ENCODE measurements at places on chromosomes 16 and 17.

GRCh38 chr16:26569793-26570192 lies 496.9 kb upstream of the C16orf82 start:
- DNase-seq = no peak

DNA sequence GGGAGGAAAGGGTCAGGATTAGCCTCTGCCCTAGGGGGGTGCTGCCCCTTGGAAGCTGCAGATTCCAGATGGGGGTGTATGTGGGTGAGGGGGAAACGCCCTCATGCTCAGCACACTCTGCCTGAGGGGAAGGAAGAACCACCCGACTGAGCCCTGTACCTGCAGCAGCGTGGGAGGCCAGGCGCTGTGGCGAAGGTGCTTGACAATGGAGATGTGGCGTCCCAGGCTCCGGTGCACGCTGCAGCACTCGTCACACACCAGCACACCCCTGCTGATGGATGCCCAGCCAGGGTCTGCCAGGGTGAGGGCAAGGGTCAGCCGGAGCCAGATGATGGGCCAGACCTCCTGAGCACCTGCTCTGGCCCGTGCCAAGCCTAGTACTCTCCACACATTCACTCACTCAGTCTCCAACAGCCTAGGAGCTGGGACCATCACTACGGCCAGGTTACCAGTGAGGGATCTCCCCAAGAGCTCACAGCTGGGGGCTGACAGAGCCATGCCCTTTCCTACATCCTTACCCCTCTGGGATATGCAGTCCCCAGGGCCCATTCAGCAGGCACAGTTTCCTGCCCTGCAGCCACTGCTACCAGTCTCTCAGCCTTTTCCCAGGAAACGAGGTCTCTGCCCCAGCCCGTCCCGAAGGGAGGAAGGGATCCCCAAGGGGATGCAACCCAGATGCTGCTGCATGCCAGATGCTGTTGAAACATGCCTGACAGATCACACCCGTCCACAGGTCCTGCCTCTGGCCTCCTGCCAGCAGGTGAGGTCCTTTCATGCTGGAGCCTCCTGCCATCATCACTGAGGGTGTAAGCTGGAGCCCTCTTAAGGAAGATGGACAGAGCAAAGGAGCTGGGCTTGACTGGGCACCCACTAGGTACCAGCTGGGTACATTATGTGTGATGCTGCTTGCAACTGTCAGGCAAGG lies 5.9 kb downstream of the GIT1 start:
- no peak for DNase-seq

- DNase-seq = no peak
These were observed 3.9 kb downstream of the TMEM94 start for GRCh38 chr17:75460295-75460694.

DNA sequence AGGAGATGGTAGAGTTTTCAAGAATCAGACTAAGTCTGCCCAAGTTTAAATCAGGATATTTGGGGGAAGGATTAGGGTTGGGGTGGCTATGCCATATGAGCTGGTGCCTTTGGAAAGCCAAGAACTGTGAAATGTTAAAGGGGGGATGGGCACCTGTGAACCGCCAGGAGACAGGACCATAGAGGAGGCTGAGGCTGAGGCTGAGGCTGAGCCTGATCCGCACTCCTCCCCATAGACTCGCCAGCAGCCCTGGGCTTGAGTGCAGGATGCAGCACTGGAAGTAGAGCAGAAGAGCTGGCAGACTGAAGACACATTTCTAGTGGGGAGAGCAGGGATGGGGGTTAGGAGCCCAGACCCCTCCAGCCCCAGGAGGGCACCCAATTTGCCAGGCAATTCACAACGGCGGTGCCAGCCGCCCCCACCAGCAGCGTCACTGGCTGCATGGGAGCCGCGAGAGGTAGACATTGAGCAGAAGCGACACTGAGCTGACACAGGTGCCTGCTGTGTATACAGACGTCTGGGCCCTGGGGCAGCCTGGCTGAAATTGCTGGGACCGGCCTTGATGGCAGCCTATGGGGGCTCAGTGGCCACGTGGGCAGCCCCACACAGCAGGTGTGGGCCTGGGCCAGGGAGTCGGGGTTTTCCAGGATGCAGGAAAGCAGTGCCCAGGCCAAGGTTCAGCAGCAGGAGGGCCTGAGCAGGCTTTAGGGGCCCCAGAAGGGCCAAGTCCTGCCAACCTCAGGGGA lies 9.2 kb downstream of the PIMREG start:
- DNase-seq = no peak

- no peak for DNase-seq
These were observed 20.1 kb upstream of the RNPS1 start for GRCh38 chr16:2287916-2288547.

DNA sequence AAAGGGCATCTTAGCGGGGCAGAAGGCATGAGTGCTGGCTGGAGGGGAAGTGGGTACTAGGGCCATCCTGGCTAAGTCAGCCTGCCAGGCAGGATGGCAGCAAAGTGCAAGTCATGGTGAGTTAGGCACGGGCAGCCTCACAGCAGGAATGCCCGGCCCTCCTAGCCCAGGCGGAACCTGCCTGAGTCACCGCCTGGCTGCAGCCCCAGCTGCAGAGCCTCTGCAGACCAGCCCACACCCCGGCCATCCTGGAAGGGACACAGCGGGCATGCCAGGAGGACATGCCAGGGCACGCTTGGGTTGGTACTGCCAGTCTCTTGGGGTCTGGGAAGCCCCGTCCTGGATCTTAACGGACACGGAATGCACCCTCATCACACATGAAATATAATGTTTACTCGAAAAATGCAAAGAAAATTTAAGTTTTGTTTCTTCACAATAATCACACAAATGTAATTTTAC lies 5.0 kb upstream of the ALDH3A1 start:
- DNase-seq = no peak

- no peak for DNase-seq
These were observed 43.8 kb upstream of the ARHGAP44 start for GRCh38 chr17:12745486-12745885.

GRCh38 chr17:29789196-29790170 lies 140.5 kb downstream of the SSH2 start:
- DNase-seq = no peak

DNA sequence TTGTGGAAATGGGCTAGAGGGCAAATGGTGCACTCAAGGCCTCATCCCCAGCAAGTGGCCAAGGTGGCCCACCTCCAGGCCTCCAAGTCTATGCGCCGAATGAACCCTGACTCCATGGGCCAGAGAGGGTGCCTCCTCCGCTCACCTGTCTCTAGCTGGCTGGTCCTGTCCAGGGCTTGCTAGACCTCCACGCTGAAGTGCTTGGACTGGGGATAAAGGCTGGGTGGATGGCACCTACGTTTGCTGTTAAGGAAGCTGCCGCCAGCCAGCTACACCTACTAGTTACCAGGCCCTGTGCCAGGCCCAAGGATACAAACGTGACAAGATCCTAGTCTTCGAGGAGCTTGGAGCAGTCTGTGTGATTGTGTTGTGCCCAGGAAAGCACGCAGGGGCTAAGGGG lies 739 bp upstream of the SGCA start:
- DNase-seq = no peak

GRCh38 chr17:82449883-82450356 lies 632 bp downstream of the CYBC1 start:
- no peak for DNase-seq

GRCh38 chr16:82753821-82754220 lies 127.1 kb downstream of the CDH13 start:
- DNase-seq = no peak

DNA sequence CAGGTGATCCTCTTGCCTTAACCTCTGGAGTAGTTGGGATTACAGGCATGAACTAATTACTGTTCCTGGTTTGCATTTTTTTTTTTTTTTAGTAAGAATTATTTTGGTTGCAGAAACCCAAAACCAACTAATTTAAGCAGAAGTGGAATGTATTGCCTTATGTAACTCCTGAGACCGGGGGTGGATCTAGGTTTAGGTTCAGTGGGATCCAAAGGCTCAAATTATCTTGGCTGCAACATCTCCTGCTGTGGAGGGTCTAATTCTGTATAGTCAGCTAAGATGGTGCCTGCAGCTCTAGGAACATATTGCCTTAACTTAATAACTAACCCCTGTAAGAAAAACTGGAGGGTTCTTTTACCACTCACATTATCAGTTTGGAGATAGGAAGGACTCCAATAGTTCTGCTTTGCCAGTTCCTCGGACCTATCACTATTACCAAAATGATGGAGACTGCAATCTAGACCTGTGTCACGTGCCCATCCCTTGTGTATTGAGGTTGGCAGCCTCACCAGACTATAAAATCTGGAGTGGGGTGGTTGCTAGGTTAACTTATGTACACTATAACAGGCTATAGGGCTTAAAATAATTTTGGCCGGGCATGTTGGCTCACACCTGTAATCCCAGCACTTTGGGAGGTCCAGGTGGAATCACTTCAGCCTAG lies 8.5 kb downstream of the SNTB2 start:
- DNase-seq = no peak

GRCh38 chr17:4999430-5000093 lies 1.8 kb downstream of the KIF1C start:
- no peak for DNase-seq

DNA sequence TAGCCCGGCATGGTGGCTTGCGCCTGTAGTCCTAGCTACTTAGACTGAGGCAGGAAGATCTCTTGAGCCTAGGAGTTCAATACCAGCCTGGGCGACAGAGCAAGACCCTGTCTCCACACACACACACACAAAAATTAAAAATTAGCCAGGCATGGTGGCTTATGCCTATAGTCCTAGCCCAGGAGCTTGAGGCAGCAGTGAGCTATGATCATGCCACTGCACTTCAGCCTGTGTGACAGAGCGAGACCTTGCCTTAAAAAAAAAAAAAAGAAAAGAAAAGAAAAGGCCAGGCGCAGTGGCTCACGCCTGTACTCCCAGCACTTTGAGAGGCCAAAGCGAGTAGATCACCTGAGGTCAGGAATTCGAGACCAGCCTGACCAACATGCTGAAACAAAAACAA lies 23.9 kb downstream of the C17orf75 start:
- no peak for DNase-seq

DNA sequence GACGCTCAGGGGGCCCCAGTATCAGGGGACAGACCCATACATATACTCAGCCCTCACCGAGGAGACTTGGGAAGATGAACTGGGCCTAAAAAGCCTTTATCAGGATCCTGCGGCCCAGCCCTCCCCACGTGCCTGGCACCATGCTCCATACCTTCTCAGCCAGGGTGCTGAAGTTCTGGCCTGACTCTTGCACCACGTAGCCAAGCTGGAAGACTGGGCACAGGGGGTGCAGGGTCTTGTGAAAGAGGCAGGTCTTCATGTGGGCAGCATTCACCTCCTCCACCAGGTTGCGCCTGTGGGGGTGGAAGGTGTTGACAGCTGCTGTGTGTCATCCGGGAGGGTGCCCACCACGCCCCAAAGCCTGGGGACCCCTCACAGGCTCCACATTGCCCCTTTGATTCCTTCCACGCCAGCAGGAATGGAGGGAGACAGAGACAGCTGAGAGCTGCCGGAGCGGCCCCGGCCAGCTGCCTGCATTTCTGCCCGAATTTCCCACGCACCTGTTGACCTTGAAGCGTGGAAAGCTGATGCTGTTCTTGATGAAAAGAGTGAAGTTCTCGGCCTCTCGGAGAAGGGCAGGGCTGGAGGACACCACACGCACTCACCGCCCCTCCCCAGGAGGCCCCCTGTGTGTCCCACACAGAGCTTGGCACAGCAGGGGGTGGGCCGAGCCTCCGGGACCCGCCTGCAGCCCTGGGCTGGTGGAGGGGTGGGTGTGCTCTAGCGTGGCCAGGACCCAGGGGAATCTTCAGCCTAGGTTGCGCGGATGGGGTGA lies 10.4 kb upstream of the CAMKK1 start:
- no peak for DNase-seq

GRCh38 chr17:29597361-29598172 lies 4.6 kb downstream of the ANKRD13B start:
- no peak for DNase-seq

DNA sequence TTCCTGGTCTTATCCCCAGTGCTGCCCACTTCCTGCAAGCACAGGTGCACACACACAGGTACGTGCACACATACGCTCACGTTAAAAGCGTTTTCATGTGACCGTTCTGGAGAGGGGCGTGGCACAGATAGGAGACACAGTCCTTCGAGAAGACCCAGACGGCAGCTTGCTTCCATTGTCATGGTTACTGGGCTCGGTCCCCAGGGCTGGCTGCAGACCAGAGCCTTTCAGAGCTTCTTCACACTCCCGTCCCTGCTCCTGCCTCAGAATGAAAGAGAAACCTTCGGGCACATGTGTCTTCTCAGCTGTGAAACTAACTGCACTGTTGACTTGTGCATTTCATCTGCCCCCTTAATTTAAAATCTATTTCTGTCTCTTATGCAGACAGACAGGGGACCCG lies 154.2 kb downstream of the PITPNC1 start:
- no peak for DNase-seq

GRCh38 chr16:66254106-66254505 lies 112.4 kb upstream of the CDH5 start:
- no peak for DNase-seq

DNA sequence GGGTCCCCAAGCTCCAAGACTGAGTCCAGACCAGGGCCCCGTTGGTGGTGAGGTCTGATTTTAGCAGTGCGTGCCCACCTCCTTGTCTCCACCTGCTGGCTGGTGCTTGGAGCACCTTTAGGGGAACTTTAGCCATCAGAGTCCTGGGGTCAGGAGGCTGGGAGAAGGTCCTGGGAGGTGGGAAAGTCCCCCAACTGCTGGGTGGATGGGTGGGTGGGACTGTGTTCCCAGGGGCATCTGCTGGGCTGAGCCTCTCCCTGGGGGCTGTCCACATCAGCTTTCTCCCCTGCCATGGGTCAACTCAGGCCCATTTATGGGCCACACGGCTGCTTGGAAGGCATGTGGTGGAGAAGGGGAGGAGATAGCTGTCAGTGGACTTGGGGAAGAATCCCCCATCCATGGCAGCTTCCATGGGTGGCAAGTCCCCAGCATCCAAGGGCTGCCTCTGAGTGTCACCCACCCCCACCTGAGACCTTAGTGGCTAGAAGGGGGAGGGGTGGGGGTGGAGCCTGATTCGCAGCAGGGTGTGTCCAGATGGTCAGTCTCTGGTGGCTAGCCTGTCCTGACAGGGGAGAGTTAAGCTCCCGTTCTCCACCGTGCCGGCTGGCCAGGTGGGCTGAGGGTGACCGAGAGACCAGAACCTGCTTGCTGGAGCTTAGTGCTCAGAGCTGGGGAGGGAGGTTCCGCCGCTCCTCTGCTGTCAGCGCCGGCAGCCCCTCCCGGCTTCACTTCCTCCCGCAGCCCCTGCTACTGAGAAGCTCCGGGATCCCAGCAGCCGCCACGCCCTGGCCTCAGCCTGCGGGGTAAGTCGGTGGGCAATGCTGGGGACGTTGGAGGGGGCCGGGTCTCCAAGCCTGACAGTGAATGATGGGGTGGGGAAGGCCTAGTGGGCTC lies at the start of gene TRPV2:
Gene TRPV2 (plus strand): TSS at position 541 of the 894 bp plus-strand sequence. CDS start 2,098 bp downstream, outside the sequence.
- no peak for DNase-seq

Data from glomerular endothelial cell (primary cell).